ENCODE measurements at places on chromosomes 16 and 17.

GRCh38 chr16:66479661-66480264, 52.7 kb downstream of the BEAN1 start:
- DNase-seq = no peak

- no peak for DNase-seq
Measured at GRCh38 chr17:16873174-16874035, 98.5 kb downstream of the TNFRSF13B start.

- no peak for DNase-seq
Measured at GRCh38 chr16:50067290-50067853, 1.6 kb downstream of the HEATR3 start.

DNA sequence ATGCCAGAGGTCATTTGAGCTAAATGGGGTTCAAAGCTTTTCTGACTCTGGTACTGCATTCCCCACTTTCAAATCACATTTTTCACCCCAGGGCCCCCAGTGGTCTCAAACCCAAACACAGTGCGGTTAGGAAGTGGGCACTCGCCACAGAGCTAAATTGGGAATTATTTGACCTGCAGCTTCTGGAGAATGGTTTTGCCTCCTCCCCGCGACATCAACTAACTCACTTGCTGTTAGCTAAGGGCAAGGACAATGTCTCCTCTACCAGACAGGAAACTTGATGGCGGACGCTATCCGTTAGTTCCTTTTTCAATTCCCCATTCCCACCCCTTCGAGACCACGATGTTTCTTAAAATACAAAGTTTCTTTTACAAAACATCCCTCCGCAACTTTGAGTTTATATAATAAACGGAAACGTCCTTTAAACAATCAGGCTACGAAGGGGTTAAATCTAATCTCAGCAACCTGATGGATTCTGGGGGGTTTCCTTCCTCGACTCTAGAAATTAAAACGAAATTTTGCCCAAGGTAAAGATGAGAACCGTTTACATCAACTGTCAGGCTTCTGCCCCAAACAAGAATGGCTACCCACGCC, 500 bp upstream of the KAT7 start:
- DNase-seq = no peak

- no peak for DNase-seq
Measured at GRCh38 chr16:58037365-58038057, 12.0 kb downstream of the MMP15 start.

GRCh38 chr16:28839899-28840298, 6.2 kb downstream of the TUFM start:
- DNase-seq = no peak

DNA sequence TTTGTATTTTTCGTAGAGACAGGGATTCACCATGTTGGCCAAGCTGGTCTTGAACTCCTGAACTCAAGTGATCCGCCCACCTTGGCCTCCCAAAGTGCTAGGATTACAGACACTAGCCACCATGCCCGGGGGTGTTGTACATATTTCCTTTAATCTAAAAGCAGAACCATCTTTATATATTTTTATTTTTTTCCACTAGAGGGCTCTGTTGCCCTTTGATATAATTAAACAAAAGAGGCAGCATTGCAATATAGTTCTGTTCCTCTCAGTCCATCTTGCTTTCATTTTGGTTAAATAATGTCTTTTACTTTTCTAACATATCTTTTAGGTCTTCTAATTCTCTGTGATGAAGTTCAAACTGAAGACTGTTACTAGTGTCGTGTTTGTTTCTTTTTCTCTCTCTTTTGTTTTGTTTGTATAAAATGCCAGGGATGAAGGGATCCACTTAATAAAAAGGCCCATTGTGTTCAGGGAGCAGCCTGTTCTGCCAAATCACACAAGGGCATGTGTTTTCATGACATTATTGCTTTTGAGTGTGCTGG, 23.4 kb downstream of the WWOX start:
- no peak for DNase-seq

DNA sequence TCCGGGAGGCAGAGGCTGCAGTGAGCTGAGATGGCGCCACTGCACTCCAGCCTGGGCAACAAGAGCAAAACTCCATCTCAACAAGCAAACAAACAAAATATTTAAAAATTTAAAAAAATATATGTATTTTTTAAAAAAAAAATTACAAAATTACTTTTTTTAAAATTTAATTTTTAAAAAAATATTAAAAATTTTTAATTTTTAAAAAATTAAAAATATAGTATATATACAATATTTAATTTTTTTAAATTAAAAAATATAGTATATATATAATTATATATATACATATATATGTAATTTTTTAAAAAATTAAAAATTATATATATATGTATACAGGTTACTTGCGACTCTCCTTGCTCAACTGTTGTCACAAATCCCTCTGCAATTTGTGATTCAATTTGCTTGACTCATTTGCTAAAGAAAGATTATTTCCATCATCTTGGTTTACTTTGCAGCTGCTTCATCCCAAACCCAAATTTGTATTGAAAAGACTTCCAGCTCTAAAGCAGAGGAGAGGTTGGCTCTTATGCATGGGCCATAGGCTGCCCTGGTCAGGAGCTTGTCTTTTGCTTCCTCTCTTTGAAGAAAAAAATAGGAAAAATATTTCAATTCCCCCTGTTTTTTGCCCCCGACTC, 247.4 kb upstream of the IRX3 start:
- no peak for DNase-seq

DNA sequence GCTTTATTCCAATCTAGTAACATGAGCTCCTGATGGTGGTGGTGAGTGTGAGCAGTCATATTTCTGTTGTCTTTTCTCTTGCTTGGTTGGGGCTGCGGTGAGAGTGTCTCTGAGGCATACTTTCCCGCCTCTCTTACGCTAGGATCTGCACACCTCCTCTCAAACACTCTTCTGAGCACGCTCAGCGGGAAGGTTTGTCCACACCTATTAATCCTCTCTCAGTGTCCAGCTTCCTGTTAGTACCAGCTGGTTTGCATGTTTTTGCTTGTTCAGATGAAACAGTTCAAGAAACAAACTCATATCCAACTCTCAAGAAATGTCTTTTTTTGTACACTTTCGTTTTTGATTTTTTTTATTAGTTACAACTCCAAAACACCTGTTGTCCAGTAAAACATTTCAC, 89.5 kb downstream of the CCDC182 start:
- DNase-seq = no peak

DNA sequence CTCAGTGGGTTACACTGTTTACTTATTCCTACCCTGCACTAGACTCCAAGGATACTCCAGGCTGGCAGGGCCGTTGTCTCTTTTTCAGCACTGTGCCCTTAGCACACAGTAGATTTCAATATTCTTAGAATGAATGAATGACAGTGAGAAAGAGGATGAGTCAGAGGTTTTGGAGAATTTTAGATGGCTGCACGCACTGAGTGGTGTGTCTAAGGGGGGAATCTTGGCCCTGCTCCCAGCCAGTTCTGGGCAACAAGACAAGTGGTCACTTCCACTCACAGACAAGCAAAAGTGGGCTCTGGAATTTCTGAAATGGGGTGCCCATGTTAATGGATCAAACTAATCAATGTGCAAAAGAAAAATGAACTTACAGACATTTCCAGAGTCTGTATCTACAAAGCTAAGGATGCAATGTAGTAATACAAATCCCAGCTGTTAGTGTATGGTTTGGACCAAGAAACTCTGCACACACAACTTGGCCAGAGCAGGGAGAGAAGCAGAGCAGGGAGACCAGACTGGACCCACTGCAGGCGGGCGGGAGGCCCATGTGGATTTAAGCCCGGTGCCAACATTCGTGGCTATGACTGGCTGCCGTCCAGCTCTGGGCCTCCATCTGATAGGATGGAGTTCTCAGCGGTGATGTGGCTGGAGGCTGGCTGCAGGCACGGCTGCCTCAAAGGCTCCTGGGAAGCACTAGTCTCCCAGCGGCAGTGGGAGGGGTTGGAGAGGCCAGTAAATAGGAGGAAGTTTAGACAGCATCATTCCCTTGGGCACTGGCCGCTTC, 95.6 kb upstream of the CDYL2 start:
- no peak for DNase-seq

- no peak for DNase-seq
Measured at GRCh38 chr16:24013054-24013636, 177.4 kb downstream of the PRKCB start.

DNA sequence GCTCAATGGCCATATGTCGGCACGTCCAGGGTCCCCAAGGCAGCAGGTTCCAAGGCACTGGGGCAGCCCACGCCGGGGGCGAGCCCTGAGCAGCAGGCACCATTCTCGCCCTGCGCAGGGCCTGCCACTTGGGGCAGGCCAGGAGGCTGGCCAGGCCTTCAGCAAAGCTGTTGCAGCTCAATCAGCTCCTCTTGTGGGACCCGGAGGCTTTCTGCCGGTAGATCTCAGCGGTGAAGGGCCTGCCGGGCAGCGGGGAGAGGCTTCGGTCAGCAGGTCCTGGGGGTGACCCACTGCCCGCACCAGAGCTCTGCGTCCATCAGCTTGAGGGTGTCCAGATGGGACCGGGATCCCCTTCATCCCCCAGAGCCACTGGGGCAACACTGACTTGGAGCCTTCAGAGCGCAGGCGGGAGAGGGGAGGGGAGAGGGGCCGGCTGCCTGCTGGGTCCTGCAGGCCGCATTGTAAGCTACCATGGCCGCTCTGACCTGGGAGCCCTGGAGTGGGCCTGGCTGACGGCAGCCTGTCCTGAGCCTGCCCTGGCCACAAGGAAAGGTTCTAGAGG, 9.5 kb upstream of the RASD1 start:
- DNase-seq = no peak

GRCh38 chr16:85898521-85899442, at the start of gene IRF8:
TSS of gene IRF8 (plus strand) at chr16:85899162. CDS start at chr16:85903016, 3,854 bp downstream.
- DNase-seq = peak; percentile 79

- DNase-seq = no peak
Measured at GRCh38 chr17:32921017-32921416, 6.9 kb upstream of the TMEM98 start.

GRCh38 chr17:74851612-74852236, 8.0 kb downstream of the GRIN2C start:
- DNase-seq = no peak

- DNase-seq = no peak
Measured at GRCh38 chr17:76081295-76082210, 2.6 kb downstream of the ZACN start.

- DNase-seq = no peak
Measured at GRCh38 chr17:17670701-17671305, 10.5 kb upstream of the RAI1 start.

DNA sequence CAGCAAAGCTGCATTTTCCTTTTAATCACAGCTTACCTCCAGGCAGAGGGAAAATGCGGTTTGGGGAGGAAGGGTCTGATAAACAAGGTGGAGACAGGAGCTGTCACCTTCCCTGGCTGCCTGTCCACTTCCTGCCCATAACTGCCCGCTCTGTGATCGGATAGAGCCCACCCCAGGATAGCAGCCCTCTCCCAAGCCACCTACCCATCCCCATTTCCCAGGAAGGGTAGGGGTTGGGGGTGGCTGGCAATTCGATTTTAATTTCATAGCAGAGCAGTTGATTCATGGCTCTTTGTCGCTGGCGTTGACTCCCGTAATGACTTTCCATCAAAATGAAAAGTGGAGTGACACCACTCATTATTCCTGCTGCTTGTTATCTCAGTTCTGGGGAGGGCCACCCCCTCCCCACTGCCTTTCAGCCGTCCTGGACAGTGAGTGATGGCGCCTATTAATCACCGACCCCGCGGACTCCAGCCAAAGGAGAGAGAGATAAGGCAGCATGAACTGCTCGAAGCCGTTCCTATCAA, 11.2 kb downstream of the CDK5RAP3 start:
- no peak for DNase-seq

DNA sequence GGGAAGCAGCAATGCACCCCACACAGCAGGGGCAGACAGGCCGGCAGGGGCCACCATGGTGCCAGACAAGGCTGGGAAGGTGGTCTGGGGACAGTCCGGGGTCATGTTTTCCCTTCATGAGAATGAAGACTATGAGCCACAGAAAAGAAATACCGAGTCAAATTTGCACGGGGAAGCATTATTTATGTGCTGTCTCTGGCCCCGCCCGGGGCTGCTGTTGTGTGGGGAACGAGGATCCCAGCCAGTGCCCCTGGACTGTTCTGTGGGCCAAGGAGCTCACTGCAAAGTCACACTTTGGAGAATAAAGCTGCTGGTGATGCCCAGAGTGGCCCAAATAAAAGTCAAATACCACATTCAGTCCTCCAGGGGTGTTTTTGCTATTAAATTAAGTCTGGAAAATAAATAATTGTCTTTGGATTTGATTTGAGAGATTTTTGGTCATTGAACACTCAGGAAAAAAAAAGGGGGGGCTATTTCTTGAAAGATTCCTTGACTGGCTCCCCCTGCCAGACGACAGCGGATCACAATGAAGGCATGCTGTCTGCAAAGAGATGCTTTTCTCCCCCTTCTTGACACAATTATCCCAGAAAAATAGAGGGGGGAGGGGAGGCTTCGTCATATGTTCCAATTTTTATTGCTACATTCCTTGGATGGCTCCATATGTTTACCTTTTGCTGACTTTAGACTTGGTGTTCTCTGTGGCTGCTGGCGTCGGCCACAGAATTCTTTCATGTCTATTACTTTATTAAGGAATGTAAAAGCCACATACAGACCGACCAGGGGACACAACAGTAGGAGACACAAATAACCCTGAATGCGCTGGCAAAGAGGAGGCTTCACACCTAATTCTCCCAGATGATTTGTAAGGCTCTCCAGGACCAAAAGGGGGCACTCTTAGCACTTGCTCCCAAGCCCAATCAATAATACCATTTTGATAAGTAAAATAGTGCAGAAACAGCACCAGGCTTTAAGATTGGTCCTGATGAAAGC, 27.1 kb upstream of the ANKFN1 start:
- no peak for DNase-seq

DNA sequence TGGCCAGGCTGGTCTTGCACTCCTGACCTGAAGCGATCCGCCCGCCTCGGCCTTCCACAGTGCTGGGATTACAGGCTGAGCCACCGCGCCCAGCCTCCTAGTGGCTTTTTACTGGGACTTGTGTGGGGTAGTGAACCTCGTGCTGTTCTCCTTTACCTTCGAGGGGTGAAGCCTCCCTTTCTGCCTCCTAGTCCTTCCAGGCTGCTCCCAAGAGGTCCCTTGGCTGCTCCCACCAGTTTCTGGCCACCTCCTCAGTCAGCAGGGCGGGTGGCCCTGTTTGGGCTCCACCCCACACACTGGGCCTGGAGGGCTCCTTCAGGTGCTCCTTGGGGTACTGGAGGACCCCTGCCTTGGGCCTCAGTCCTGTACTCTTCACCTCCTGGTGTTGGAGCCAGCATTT, 70.9 kb upstream of the ZNF750 start:
- no peak for DNase-seq

DNA sequence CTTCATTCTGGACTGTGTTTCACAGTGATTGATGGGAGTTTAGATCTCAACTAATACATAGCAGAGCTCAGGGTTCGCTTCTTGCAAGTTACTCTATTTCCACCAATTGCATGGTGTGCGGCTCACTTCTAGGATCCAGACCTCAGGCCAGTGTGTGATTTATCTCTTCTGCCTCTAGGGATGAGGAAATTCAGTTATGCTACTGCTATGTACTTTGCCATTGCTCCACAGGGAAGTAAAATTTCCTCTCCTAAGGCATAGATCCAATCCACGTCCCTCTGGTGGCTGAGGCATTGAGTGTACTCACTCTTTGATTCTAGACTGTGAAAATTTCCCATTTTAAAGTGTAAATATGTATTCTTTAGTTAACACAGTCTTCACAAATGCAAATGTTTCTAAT, 214.1 kb downstream of the HS3ST3B1 start:
- no peak for DNase-seq

Data from stimulated activated CD8-positive, alpha-beta memory T cell treated with anti-CD3 and anti-CD28 coated beads, Interleukin-12 subunit alpha, Interleukin-12 subunit beta, amount 100 ng/mL, for 4 hours (primary cell).